CD4-positive, alpha-beta T cell treated with Interleukin-12 subunit alpha and Interleukin-12 subunit beta, for 1 hour (primary cell): ENCODE measurements at places on chromosomes 4 and X.

DNA sequence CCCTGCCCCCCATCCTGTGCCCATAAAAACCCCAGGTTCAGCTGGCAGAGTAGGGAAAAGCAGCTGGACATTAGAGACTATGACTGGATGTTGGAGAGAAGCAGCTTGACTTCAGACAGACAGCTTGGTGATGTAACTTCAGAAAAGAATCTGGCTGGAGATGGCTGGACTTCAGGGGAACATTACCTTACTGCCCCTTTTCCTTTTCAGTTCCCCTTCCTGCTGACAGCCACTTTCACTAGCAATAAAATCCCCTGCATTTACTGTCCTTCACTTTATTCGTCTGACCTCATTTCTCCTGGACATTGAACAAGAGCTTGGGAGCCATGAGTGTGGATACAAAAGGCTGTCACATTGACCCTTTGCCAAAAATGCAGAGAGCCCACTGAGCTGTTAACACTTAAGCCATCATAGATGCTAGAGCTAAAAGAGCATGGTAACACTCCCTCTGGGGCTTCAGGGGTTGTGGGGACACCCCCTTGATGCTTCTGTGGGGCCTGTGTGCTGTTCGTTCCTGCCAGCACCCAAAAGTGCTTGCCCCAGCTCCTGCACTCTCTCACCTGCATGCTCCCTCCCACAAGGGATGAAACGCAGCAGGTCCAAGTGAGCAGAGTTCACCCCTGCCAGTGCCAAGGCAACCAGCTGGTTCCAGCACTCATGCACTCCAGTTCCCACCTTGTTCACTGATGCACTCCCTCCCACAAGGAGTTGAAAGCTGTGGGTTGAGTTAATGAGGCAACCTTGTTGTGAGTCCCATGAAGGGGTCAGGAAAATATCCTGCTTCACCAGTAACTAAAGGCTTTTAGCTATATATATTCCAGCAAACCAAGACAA lies 263.8 kb upstream of the NDST3 start:
- DNase-seq, result no peak

GRCh38 chr4:110668463-110669235 lies 45.8 kb upstream of the PITX2 start:
- no peak for DNase-seq

GRCh38 chrX:20159797-20160385 lies 18.3 kb upstream of the EIF1AX start:
- no peak for DNase-seq

DNA sequence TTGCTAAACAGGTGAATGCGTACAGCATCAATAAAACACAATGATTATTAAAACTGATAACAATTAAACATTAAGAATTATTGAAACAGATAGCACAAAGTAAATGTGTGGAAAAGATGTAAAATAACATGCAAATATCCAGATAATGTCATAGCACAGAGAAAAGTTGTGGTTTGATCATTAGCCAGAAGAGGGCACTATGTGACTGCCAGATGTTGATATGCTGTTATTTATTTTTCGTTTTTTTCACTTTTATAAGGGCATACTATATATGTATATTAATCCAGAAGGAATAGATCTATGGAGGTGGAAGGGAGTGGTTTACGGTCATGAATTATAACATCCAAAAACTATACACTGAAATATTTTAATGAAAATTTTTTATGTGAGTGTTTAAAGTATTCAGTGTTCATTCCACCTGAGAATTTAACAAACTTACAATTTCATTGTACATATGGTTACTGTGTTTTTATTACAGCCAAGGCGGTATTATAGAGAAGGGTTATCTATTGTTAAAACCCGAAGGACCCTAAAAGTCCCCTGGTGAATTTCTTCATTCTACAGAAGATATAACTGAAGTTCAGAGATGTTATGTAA lies 211.9 kb upstream of the UGT8 start:
- DNase-seq, result peak; percentile 25

- DNase-seq, result peak; percentile 18
Observed at GRCh38 chr4:25925486-25926201, 11.6 kb downstream of the SMIM20 start.

GRCh38 chrX:40146262-40147125 lies 48.7 kb upstream of the BCOR start:
- DNase-seq, result peak; percentile 25

GRCh38 chr4:62870451-62870850 lies 1538.8 kb downstream of the TECRL start:
- no peak for DNase-seq

- DNase-seq, result no peak
Observed at GRCh38 chr4:37627263-37627662, 58.9 kb downstream of the RELL1 start.

- DNase-seq, result no peak
Observed at GRCh38 chr4:17911608-17912007, 100.8 kb downstream of the NCAPG start.

GRCh38 chr4:87838890-87839591 lies 6.3 kb downstream of the MEPE start:
- DNase-seq, result peak; percentile 6

DNA sequence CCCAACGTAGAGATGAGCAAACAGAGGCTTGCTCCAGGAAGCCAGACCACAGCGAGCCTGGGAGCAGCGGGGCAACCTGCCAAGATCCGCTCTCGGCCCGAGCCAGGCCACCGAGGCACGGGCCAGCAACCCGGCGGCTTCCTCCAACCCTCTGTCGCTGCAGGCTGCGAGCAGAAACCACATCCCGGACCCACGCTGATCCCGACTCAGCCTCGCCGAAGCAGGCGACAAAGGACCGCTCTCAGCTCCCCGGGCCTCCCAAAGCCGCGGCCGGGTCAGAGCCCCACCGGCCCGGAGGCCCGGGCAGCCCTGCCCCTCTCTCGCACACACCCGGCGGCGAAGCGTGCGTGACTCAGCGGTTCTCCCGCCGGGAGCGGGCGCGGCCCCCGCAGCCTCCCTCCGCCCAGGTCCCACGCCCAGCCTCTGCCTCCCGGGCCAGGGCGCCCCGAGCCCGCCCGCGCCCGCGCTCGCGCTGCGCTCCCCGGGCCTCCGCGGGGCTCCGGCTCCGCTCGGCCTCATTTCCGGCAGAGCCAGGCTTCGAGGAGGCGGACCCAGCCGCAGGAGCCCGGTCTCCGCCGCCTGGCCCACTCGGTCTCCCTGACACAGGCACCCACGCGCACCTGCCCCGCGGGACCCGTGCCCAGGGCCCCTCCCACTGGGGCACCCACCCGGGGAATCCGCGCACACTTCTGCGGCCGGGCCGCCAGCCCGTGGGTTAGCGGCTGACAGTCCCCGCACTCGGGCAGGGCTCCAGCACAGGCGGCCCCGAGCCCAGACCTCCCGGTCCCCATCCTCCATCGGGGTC lies 1.7 kb downstream of the PPP2R2C start:
- no peak for DNase-seq

DNA sequence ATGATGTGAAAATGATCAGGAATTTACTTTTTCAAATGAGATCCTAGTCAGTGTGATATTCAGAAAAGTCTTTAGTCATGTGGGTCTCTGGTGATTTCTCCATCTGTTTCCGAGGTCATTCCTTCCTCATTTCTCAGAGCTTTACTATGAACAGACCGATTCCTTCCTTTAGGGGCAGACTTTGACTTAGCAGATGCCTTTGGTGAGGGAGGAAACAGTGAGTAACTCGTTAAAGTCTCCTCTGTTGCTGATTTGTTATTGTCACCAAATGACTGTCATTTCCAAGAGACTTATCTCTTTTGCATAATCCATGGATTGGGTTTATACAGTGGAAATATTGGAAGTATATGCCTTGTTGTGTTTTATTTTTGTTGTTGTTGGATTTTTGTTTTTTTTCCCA lies 76.2 kb upstream of the CD99 start:
- DNase-seq, result no peak

- no peak for DNase-seq
Observed at GRCh38 chr4:65973186-65973585, 302.9 kb upstream of the EPHA5 start.

DNA sequence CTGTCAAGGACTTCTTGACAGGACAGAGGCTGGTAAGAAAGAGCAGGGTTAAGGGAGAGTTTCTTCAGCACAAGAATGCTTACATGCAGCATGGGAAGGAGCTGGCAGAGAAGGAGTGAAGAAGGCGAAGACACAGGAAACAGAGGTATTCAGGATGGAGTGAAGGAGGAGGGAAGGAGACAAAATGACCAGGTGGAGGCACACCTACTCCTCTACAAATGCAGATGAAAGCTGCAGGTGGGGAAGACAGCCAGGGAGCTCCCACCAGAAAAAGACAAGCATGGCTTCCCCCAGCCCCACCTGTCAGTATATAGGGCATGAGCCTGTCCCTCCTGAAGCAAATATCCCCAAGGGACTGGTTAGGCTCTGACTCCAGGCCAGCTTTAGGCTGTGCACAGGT lies 29.6 kb upstream of the NKRF start:
- no peak for DNase-seq

GRCh38 chrX:98357146-98357545 lies 1473.4 kb downstream of the RPA4 start:
- no peak for DNase-seq

GRCh38 chr4:112523764-112524505 lies 8.0 kb upstream of the NEUROG2 start:
- peak; percentile 77 for DNase-seq

GRCh38 chr4:152501846-152502536 lies 33.9 kb downstream of the FBXW7 start:
- DNase-seq, result no peak

DNA sequence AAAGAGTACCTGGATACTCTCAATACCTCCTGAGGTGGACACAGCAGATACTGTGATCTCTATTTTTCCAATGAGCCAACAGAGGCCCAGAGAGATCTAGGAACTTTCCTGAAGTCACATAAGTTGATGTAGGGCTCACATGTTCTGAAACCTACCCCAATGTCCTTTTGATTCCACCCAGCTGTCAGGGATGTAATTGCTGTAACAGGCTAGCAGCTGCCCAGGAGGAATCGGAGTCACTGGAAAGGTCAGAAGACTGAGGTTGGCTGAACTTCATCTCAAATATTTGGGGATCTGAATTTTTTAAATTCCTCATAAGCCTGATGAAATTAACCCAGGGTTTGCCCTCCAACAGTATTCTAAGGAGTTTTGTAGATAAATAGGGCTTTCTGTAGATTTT lies 52.5 kb upstream of the PROM1 start:
- DNase-seq, result no peak

- DNase-seq, result no peak
Observed at GRCh38 chr4:67130411-67130810, 414.9 kb downstream of the CENPC start.

GRCh38 chr4:66628146-66628545 lies 917.2 kb downstream of the CENPC start:
- no peak for DNase-seq

- no peak for DNase-seq
Observed at GRCh38 chr4:169030562-169030982, 20.5 kb upstream of the CBR4 start.

DNA sequence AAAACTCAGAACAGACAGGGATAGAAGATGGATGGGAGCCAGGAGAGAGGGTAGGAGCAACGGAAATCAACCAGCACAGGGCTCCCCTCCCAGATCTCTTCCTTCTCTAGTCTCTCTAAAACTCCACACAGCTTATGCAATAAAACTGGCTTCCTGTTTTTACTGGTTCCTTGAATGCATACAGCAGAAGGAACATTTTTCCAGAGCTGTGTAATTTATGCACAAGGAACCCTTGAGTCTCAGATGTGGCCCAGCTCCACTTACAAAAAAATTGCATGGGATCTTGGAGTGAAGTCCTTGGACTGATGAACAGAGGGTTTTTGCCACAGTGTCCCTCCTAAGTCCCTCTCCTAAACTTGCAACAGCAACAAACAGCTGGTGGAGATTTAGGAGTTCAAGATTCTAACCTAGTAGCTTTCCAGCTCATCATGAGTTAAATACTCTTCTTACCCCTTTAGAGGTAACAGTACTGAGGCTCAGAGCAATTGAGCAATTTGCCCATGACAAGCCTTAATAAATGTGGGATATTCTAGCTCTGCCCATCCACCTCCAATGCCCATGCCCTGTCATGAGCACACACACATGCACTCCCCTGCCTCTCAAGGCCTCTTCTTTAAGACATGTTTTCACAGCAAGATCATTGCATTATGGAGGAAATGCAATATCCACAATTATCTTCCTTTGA lies 18.4 kb upstream of the CC2D2A start:
- no peak for DNase-seq

DNA sequence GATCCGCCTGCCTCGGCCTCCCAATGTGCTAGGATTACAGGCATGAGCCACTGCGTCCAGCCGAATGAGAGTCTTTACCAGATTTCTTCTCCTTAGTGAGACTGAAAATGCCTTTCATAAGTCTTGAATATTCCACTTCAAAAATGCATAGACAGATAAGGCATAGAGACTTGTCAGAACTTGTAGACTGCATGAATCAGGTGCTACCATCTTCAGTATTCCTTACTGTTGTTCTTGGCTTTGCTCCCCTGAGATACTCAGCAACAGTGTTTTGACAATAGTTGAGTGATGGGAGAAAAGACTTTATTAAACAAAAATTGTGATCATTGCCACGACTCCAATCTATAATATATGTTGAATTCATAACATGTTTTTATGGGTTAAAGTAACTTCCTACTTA lies 11.0 kb downstream of the TKTL2 start:
- DNase-seq, result no peak

- no peak for DNase-seq
Observed at GRCh38 chr4:157075811-157076577, at the start of gene GLRB. GLRB (plus strand) TSS chr4:157076150; CDS start chr4:157078025, 1,875 bp downstream.

- DNase-seq, result no peak
Observed at GRCh38 chr4:7658341-7659204, 223.8 kb upstream of the PSAPL1 start.

GRCh38 chrX:130330706-130331105 lies 9.0 kb upstream of the SLC25A14 start:
- DNase-seq, result peak; percentile 40

GRCh38 chr4:28548594-28548993 lies 1688.0 kb downstream of the STIM2 start:
- no peak for DNase-seq

DNA sequence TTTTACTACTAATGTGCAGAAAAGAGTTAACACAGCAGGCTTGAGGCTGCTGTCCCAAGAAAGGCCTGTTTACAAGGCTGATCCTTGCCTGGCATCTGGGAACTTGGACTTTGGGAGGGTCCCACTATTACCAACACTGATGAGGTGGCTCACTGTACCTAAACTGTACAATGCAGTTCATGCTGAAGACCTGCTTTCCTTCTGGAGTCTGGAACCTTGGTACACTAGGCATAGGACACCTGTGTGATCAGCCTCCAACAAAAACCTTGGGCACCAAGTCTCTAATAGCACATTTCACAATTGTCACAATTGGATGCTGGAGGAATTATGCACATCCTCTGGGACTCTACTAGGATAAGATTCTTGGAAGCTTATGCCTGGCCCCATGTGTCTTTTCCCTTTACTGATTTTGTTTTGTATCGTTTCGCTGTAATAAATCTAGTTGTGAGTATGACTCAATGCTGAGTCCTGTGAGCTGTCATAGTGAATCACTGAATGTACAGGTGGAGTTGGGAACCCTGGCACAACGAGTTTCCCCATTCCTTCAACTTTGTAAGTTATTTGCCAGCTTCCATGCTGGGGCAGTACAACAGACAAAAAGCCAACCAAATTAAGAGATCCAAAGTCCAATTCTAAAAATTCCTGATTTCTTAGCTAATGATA lies 45.9 kb downstream of the TEC start:
- DNase-seq, result no peak

- DNase-seq, result no peak
Observed at GRCh38 chr4:107220976-107221375, 184.9 kb upstream of the DKK2 start.

- no peak for DNase-seq
Observed at GRCh38 chr4:65623506-65623905, 46.8 kb downstream of the EPHA5 start.
